Dermis microvascular lymphatic vessel endothelial cell (primary cell): ENCODE measurements at places on chromosomes 4 and X.

- DNase-seq, result peak; percentile 33
Measured at GRCh38 chr4:7798178-7798995, 141.3 kb downstream of the AFAP1 start.

DNA sequence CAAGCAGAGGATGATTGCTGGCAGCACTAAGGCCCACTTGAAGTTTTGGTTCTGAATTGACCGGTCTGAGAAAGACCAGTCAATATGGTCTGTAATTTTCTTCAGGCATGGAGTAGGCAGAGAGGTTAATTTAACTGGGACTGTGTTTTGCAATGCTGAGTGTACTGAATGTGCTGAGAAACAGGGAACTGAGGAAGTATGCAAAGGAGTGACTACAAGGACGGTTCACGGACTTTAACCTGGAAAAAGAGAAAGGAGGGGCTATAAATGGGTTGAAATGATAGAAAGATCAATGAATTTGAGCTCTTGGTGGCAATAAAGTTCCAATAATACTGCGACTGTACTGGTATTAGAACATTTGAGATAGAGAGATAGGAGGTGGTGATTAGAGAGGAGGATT, 84.5 kb downstream of the MAGEB17 start:
- no peak for DNase-seq

DNA sequence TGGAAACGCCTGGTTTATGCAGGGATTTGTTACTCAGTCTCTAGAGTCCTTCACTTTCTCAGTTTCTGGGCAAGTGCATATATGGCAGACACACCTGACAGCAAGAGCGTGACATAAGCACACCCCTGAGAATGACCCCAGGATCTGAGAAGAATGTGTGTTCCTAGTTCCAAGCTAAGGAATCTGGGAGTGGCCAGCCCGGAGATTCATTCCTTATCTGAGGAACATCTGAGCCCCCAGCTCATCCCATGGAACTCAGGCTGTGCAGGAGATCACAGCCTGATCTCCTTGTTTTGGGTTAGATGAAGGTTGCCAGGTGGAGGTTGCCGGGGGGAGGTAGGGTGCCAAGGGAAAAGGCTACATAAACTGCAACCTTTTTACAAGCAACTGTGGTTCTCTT, 23.8 kb upstream of the KIAA0232 start:
- DNase-seq, result no peak

- no peak for DNase-seq
Measured at GRCh38 chrX:112636951-112637581, 42.7 kb downstream of the LHFPL1 start.

DNA sequence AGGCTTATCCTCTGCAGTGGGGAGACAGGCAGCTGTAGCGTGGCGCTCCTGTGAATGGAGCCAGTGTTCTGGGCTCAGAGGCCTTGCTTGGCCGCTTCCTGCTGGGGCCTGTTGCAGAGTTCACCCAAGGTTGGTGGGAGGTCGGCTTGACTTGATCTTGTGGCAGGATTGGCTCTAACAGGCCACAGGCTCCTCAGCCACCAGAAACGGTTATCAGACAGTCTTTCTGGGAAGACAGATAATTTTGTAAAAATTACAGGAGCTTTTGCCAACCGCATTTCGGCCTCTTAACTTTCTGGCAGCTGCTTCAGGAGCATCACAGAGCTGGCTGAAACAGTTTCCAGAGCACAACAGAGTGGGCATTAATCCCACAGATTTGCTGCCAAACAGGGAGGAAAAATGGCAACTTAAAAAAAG, 66.4 kb downstream of the DIPK2B start:
- no peak for DNase-seq

DNA sequence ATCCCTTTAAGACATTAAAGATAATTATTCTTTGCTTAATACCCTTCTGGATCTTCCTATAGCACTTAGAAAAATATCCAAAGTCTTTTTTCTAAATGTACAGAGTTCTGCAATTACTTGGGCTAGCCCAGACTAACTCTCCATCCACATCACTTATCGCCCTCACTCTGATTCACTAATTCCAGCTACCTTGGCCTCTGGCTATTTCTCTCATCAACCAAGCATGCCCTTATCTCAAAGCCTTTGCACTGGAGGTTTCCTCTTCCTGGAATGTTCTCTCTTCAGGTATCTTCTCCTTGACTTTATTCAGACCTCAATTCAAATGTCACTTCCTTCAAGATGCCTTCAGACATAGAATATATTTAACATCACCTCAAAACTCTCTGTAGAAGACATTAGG, 345.1 kb upstream of the SMIM31 start:
- DNase-seq, result no peak

DNA sequence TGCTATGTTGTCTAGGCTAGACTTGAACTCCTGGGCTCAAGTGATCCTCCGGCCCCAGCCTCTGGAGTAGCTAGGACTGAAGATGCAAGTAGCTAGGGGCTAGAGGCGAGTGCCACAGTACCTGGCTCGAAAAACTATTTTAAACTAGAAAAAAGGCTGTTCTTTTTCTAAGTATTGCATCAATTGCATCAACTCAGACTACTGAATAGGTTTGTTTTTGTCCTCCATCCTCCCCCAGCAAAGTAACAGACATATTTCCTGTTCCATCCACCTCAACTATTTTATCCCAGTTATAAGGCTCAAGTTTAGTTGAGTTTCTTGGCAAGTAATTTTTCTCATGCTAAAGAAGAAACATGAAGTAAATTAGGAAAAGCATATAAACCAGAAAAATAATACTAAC, 4.1 kb downstream of the SH3RF1 start:
- DNase-seq, result no peak

DNA sequence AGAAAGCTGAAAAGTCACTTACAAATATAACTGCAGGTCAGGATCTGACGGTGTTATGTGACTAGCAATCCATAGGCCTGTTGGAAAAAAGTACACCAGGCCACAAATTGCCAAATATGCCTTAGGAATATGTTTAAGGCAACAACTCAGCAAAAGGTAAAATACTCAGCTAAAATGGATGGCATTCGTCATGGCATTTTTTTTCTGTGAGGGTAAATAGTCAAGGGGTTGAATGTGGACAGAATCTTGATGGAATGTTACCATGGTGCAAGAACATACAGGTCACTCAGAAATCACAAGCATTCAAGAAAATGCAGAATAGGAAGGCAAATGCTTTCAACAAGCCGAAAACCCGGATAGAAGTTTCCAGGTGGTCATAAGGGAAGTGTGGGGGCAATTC, 121.7 kb upstream of the MBNL3 start:
- DNase-seq, result no peak
